ENCODE measurements at places on chromosomes 1 and 21.

DNA sequence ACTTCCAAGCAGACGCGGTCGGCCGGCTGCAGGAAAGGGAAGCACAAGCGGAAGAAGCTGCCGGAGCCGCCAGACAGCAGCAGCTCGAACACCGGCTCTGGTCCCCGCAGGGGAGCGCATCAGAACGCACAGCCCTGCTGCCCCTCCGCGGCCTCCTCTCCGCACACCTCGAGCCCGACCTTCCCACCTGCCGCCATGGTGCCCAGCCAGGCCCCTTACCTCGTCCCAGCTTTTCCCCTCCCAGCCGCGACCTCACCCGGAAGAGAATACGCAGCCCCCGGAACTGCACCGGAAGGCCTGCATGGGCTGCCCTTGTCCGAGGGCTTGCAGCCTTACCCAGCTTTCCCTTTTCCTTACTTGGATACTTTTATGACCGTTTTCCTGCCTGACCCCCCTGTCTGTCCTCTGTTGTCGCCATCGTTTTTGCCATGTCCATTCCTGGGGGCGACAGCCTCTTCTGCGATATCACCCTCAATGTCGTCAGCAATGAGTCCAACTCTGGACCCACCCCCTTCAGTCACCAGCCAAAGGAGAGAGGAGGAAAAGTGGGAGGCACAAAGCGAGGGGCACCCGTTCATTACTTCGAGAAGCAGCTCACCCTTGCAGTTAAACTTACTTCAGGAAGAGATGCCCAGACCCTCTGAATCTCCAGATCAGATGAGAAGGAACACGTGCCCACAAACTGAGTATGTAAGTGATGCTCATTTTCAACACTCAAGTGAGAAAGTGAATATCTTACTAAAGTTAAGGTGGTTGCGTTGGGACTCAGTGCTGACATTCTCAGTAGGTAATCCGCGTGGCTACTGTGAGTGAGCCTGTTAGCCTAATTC lies 25.5 kb downstream of the UTS2 start:
- peak; percentile 7 for DNase-seq

DNA sequence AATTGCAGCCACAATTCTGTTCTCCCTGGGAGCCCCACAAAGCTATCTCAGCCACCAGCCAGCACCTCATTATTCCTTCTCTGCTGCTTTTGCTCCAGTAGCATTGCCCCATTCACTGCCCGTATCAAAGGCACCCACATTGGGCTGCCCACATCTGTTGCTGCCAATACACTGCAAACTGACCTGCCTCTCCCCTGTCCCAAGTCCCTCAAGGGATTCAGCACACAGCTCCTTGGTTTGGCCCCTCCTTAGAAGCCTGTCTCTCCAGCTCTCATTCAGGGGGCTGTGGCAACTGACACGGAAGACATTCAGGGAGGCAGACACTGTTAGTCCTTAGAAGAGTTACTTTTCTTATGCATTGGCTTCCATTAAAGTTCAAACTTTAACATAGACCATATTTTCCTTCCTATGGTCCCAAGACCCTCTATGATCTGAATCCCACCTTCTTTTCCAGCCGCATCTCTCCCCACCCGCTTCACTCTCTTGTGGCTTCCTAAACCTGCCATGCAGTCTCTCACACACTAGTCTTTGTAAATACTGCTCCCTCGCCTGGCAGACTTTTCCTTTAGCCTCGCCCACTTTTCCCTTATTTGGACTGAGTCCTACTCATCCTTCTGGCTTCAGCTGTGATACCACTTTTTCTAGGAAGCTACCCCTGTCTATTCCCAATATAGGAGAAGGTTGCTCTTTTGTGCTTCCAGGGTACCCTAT lies 19.3 kb upstream of the KLHDC8A start:
- DNase-seq: no peak

GRCh38 chr1:182614796-182615454 lies 10.7 kb upstream of the RGS16 start:
- DNase-seq: peak; percentile 46

- DNase-seq: peak; percentile 40
These were observed 3.9 kb upstream of the MEF2D start for GRCh38 chr1:156504438-156504813.

DNA sequence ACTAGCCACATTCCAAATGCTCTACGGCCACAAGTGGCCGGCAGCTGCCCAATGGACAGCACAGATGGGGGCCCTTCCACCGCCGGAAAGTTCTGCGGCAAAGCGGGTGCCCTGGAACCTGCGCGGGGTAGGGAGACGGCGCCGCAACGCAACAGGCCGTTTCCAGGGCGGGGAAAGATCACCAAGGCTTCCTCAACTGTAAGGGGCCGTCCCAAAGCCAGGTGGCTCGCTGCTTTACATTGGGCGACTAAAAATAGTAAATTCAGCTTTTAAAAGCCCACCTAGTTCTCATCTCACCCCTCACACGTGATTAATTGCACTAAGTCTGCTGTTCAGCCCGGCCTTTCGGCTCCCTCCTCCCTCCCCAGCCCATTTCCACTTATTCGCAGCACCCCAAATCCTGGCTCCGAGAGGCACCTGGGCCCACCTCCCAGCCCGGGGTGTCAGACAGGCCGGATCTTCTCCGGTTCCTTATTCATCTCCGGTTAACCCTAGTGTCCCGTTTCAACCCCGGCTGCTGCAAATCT lies 643 bp downstream of the CFAP298 start:
- DNase-seq: no peak

- DNase-seq: no peak
These were observed 74.0 kb downstream of the DMRTA2 start for GRCh38 chr1:50349242-50349565.
